Psoas muscle (tissue), 8 donors: ENCODE measurements at places on chromosomes 2 and 18. TPM values are rescaled to one million over a fixed set of nuclear protein-coding genes. Genes with fewer than 3 reads are reported as not detected.
A peak's percentile ranks its signal among the peaks of the same experiment; 100 is the strongest.

GRCh38 chr18:66124394-66124793 is 373.6 kb downstream of the CDH7 start:
- DNase-seq = no peak

GRCh38 chr2:170843656-170844055 is 27.0 kb downstream of the GAD1 start:
- no peak for DNase-seq

DNA sequence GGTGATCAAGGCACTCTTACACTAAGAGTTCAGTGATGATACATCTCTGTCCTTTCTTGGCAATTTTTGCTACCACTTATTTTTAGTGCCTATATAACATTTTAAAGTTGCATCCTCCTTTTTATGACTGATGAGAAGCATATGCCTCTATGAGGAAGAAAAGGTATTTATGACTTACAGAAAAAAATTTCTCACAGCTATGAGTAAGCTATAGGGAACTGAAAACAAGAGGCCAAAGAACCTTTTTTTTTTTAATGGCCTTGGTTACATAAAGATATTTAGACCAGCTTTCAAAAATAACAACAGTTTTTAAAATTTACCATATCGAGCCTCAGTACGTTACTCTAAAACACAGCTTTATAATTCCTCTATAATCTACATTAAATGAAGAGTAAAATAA is 21.3 kb downstream of the MBD5 start:
- DNase-seq = no peak

DNA sequence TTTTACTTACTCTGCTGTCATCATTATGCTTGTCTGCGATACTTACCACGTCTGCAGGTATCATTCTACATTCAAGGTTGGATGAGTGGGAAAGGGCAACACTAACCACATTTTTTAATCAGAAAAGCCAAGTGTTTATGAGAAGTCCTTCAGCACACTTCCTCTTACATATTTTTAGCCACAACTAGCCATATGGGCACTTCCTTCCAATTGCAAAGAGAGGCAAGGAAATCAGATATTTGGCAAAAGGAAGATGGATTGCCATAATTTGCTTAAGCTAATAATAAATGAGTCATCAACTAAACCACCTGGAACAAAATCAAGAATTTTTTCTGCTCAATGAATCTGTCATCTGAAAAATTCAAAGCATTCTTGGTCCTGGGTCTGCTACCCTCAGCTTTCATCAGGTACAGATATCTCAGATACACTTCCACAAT is 16.7 kb upstream of the MRO start:
- no peak for DNase-seq

- DNase-seq = no peak
Measured at GRCh38 chr2:85397925-85398331, 12.2 kb downstream of the CAPG start.

- DNase-seq = no peak
Measured at GRCh38 chr2:50018292-50018691, 864.0 kb upstream of the FSHR start.

DNA sequence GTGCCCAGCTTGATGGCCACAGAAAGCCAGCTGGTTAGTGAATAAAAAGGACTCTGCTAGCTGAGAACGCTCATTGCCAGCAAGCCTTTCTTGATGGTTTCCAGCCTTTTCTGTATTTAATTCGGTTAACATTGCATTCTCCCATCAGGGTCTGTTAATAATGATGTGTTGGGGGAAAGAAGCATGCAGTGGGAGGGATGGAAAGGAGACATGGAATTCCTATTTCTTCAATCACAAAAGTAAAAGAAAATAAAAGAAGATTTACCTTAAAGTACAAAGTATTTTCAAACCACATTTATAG is 141.9 kb upstream of the RBBP8 start:
- DNase-seq = no peak

GRCh38 chr2:85604568-85605339 is 2.3 kb upstream of the TMEM150A start:
- DNase-seq = no peak

Gene CRYBA2
- not detected for total RNA-seq

GRCh38 chr18:76231402-76231801 is 263.6 kb downstream of the ZNF516 start:
- no peak for DNase-seq

Gene CHRNG
- total RNA-seq = 6.9 TPM

DNA sequence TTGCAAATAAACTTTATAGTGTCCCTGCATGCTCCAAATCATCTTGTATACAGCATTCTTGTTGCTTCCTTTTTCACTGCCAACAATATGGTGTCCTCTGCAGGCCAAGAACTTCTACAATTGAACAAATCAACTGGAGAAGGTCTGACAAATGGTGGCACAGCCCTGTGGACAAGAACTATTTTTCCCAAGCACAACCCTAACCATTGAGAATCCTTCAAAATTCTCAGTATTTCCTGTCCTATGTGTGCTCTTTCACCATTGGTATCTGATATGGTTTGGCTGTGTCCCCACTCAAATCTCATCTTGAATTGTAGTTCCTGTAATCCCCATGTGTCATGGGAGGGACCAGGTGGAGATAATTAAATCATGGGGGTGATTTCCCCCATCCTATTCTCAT is 865.1 kb upstream of the ACVR2A start:
- DNase-seq = no peak

DNA sequence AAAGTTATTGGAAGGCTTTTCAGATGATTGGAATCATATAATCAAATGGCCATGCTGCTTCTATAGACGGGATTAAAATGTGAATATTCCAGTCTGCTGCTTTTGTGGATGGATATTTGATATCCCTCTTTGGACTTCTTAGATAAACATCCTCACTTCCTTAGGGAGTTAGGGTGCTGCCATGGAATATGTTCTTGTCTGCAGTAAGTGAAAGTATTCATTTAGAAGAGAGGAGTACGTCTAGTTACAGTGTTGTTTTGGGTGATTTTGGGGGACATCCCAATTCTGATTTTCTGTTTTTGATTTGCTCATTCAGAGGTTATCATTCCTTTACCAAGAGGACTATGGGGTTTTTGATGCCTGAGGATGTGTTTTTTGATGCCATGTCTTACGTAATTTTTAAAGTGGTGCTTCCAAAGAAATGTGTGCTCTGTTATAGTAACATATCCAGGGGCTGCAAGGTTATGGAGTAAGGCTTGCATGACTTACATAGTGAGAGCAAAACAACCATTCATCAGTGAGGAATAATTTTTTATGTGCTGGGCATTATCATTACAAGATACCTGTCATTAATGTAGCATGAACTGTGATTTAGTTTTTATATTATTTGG is 33.6 kb downstream of the ASXL3 start:
- DNase-seq = no peak

DNA sequence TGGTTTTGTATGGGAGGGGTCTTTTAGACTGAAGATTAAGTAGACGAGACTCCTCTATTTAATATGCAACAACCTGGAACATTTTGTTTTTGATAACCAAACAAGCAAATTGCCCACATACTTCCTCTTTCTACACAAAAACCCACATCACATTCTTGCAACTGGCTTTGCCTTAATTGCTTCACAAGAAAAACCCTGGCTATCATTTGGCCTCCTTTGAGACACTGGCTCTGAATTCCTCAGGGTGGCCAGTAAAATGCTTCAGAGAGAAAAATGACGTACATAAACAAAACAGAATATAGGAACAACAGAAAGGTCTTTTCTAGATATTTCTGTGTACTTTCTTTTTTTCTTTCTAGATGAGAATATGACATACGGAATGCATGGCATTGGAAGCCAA is 103.0 kb downstream of the TRIB2 start:
- DNase-seq = no peak

DNA sequence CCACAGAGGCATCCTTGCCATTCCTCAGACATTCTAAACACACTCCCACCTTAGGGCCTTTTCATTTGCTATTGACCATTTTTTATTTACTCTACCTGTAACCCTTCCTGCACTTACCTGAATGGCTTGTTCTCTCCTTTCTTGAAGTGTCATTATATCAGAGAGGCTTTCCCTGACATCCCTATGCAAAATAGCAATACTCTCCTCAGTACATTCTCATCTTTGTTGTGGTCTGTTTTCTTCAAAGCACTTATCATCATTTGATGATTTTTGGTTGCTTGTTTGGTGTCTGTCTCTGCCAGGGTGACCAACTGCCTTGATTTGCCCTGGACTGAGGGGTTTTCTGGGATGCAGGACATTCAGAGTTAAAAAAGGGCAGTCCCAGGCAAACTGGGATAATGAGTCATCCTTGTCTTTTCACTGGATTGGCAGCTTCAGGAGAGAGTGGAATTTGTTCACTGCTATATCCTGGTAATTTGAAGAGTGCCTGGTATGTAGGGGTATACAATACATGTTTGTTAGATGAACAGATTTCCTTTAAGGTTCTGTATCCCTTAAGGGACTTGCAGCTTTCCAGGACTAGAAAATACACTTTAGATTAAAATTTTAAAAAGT is 102.4 kb downstream of the BABAM2 start:
- DNase-seq = no peak

GRCh38 chr2:6992794-6993228 is 75.6 kb downstream of the RNF144A start:
- no peak for DNase-seq

DNA sequence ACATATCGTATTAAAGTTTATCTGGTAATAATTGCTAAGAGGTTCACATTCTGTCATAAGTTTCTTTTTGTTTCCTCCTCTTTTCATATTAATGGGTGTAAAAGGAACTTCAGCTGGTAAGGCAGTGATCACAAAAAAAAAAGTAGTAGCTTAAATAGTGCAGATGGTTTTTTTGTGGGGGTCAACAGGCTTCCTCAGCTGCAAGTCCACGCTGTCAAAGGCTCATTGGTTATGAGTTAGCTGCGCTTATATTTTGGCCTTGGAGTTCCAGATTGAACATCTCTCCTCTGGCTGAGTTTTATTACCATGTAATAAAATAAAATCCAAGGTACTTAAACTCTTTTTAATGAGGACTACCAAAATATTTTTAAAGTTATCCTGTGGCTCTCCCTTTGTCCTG is 277.0 kb upstream of the ZEB2 start:
- DNase-seq = no peak

GRCh38 chr2:41137031-41137430 is 685.1 kb upstream of the SLC8A1 start:
- DNase-seq = no peak

DNA sequence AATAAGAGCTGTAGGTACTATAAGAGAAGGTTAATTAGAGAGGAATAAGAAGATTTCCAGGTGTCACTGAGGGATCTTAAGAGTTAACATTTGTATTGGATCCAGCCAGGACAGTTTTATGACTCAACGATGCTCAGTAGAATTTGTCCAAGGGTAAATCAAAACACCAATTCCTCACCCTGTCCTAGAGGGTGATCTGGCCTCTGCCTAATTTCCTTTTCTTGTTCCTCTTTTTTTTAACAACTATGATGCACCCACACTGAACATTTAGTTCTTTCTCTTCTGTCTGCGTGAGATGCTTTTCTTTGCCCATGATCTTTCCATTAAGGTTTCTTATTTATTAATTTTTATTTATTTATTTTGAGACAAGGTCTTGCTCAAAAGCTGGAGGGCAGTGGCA is 92.0 kb downstream of the PMS1 start:
- no peak for DNase-seq

- no peak for DNase-seq
Measured at GRCh38 chr2:215431290-215431689, 4.6 kb downstream of the FN1 start.

GRCh38 chr18:11963991-11964484 is 17.3 kb upstream of the IMPA2 start:
- DNase-seq = no peak

Gene TCF23
- total RNA-seq = 0.63 TPM

Gene SATB2
- total RNA-seq = 1.9 TPM

Gene ALPP
- total RNA-seq = not detected

Gene MARCHF4
- total RNA-seq = not detected

DNA sequence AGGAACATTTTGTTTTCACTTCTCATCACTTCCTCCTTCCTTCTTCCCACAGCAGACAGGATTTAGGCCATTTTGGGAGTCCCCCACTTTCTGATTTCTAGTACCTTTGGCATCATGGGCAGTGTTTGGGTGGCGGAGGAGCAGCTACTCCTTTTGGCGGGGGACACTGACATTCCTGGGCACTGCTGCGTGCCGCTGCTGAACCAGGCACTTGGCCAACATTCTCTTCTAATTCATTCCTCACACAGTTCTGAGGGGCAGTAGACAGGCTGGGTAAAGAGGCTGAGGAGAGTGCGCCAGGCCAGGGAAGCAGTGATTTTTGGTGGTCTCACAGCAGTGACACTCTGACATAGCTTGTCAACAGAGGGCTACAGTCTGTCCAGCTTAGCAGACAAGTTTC is 270.2 kb downstream of the LOXHD1 start:
- DNase-seq = no peak

- peak; percentile 71 for DNase-seq
Measured at GRCh38 chr2:11687736-11688135, 17.7 kb upstream of the NTSR2 start.

- DNase-seq = peak; percentile 64
Measured at GRCh38 chr2:129877795-129878775, 101.4 kb upstream of the RAB6C start.

- DNase-seq = peak; percentile 41
Measured at GRCh38 chr18:11999429-11999828, 18.1 kb downstream of the IMPA2 start.

Gene POLR1A
- total RNA-seq = 27.0 TPM

DNA sequence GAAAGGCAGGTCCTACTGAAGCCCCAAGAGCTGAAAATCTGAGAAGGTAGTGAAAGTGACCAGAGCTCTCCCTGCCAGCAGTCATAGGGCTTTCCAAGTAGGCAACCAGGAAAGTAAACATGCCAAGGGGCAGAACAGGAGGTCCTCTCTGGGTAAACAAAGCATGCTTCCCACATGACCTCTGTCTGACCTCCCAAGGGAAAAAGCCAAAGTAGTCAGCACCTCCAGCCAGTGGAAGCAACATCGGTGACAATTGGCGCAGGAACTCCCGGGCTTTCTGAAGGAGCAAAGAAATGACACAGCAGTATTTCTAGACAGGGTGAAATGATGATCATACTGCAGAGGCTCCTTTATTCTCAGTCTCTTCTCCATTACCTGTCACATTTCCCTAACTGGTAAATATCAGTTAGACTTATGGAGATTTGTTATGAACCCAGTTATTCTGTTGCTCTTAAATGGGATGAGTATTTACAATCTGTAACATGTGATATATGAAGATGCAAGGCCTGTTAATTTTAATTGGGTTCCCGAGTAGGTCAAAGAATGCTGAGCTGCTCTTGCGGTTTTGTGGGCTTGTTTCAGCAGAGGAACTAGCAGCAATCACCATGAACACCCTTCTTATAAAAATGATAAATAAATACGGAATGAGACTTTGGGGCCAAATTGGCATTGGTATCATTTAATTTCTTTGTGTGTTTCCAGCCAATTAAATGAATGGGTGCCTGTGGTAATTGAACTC is 321.0 kb downstream of the RND3 start:
- no peak for DNase-seq

- DNase-seq = no peak
Measured at GRCh38 chr2:237322564-237322963, 91.4 kb downstream of the COL6A3 start.

GRCh38 chr18:1103537-1103936 is 198.9 kb downstream of the ADCYAP1 start:
- DNase-seq = no peak

GRCh38 chr2:174614261-174614660 is 16.7 kb upstream of the WIPF1 start:
- no peak for DNase-seq
